ENCODE measurements at places on chromosomes 7 and 10.

GRCh38 chr7:17659126-17659525 is 281.2 kb downstream of the SNX13 start:
- DNase-seq, result no peak

- no peak for DNase-seq
Observed at GRCh38 chr7:32062150-32062549, 8.1 kb downstream of the PDE1C start.

DNA sequence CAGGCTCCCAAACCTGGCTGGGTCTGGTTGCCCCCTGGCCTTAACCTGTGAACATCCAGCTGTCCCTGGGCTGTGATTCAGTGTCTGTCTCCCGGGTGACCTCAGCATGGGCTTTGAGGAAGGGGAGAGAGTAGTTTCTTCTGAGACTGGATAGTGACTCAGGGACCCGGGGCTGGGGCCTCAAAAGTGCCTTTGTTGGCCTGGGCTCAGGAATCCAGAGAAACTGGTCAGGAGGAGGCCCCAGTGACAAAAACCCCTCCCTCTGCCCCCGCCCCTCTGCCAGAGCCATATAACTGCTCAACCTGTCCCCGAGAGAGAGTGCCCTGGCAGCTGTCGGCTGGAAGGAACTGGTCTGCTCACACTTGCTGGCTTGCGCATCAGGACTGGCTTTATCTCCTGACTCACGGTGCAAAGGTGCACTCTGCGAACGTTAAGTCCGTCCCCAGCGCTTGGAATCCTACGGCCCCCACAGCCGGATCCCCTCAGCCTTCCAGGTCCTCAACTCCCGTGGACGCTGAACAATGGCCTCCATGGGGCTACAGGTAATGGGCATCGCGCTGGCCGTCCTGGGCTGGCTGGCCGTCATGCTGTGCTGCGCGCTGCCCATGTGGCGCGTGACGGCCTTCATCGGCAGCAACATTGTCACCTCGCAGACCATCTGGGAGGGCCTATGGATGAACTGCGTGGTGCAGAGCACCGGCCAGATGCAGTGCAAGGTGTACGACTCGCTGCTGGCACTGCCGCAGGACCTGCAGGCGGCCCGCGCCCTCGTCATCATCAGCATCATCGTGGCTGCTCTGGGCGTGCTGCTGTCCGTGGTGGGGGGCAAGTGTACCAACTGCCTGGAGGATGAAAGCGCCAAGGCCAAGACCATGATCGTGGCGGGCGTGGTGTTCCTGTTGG is at the start of gene CLDN4:
Gene CLDN4, plus strand, starts transcription at position 316 of the 903 bp plus-strand sequence. Its CDS starts 206 bp downstream, at position 522.
- peak; percentile 49 for DNase-seq

DNA sequence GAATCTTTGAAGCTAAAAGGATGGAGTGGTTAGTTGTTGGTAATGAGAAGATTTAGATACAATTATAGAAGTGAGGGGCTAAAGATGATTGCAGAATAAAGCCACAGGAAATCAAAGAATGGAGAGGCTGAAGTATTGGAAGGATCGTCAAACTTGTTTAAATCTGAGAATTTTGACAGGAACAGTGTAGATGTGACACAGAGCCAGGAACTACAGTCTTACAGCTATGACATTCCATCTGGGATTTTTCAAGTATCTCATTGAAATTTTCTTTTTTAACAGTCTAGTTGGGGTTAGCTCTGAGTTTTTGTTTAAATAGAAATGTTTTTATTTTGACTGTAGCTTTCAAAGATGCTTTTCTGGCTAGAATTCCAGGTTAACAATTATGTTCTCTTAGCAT is 181.4 kb downstream of the NRG3 start:
- no peak for DNase-seq

DNA sequence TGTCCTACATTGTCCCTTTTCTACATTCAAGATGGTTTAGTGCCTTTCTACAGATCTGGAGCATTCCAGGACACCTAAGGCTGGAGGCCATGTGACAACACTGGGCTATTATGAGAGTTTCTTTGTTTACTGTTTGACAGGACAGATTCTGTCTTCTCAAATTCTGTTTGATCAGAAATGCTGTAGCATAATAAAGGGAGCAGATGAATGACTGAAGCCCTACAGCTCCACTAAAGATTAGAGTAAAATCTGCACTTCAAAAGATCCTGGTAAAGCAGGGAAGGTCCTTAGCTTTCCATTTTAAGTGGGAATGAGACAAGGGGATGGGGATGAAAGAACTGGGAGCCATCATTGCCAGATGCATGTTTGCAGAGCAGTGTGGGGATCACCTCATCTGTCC is 38.4 kb downstream of the TMEM229A start:
- DNase-seq, result no peak

GRCh38 chr10:100993986-100994708 is 5.5 kb upstream of the LZTS2 start:
- no peak for DNase-seq

DNA sequence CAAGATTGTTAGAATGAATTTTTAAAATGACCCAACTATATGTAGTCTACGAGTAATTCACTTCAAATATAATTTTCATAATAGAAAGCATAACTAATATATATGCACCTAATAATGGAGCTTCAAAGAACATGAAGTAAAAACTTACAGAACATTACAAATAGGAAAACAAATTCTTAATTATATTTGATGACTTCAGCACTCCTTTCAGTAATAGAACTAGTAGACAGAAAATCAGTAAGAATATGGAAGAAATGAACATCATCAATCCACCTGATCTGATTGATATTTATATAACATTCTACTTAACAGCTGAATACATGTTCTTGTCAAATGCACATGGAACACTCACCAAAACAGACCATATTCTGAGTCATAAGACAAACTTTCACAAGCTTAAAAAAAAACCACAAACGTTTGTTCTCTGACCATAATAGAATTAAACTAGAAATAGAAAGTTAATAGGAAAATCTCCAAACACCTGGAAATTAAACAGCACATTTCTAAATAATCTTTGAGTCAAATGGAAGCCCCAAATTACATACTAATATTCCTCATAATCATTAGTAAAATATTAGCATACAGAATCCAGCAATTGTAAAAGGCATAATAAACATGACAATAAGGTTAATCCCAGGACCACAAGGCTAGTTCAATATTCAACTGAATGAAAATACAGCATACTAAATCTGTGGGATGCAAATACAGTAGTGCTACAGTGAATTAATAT is 48.0 kb downstream of the BRAF start:
- no peak for DNase-seq

DNA sequence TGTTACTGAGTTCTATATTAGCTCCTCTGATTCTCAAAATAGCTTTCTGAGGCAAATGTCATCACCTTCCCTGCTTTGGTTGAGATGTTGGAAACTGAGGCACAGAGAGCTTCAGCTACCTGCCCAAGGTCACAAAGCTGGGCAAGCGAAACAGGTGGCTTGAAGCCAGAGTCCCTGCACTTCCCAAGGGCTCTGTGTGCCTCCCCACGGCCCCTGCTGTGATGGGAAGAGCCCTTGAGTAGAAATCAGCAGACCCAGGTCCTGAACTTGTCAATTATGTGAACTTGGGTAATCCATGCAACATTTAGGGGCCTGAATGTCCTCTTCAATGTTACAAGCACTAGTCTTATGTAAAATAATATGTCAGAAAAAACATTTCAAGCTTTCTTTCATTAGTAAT is 327.3 kb upstream of the PODXL start:
- DNase-seq, result no peak

GRCh38 chr10:11604865-11605650 is 6.4 kb downstream of the USP6NL start:
- DNase-seq, result no peak

GRCh38 chr7:43905209-43905946 is 1.0 kb downstream of the URGCP start:
- DNase-seq, result no peak

DNA sequence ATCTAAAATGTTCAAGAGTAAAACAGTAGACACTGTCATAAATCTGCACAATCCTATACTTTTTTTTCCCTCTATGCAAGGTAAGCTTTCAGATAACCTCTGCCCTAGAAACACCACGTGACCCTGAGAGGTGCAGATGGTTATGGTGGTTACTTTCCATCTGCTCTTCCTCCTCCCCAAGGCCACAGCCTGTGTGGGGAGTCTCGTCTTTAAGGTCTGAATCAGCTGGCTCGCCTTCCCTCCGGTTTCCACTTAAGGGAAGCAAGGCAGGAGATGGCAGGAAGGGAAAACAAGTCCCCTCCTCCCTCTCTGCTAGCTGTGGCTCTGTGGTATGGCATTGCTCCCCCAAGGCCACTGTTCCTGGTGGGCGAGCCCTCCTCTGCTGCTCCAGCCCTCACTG is 181.8 kb downstream of the GLI3 start:
- DNase-seq, result no peak

DNA sequence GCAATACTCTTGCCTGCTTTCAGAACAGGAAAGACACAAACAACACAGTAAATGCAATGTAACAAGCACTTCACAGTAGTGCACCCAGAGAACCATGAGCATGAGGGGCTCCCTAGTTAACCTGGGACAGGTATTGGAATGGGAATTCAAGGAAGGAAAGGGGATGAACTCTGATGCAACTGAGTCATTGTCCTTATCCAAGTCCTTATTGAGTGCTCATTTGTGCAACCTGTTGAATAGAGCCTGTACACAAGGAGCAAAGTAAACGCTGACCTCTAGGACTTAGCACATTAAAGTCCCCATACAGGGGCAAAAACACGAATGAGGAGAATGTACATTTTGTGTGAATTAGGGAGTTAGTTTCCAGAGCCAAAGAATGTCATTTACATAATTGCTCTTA is 276.4 kb upstream of the BMPER start:
- no peak for DNase-seq

- DNase-seq, result no peak
Observed at GRCh38 chr7:44749992-44750391, 1.3 kb downstream of the ZMIZ2 start.

- no peak for DNase-seq
Observed at GRCh38 chr10:76723844-76724243, 913.8 kb downstream of the KCNMA1 start.

GRCh38 chr10:8245814-8246142 is 191.3 kb downstream of the GATA3 start:
- DNase-seq, result no peak

- DNase-seq, result no peak
Observed at GRCh38 chr7:41047211-41047610, 655.7 kb downstream of the INHBA start.
